ENCODE measurements at places on chromosomes 2 and 18.

- DNase-seq: no peak
Measured at GRCh38 chr2:128362889-128363228, 44.2 kb upstream of the HS6ST1 start.

- no peak for DNase-seq
Measured at GRCh38 chr18:62450546-62451410, 72.0 kb upstream of the ZCCHC2 start.

DNA sequence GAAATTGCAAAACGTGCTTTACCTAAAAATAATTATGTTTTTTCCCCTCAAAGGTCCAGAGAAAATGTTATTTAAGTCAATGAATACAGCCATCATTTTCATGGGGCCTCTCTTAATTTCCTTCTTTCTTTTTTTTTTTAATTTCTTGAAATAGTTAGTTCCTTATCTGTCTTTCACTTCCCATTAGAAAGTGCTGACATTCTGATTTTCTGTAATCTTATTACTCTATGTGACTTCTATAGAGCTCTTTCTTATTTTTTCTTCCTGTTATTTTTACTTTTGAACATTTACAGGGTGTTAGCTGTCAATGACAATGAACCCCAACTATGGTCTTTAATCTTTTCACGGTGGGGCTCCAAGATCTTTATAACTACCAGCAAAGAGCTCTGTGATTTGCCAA, 30.0 kb downstream of the CTLA4 start:
- DNase-seq: no peak

GRCh38 chr2:183035954-183036669, 2.1 kb downstream of the NCKAP1 start:
- no peak for DNase-seq

DNA sequence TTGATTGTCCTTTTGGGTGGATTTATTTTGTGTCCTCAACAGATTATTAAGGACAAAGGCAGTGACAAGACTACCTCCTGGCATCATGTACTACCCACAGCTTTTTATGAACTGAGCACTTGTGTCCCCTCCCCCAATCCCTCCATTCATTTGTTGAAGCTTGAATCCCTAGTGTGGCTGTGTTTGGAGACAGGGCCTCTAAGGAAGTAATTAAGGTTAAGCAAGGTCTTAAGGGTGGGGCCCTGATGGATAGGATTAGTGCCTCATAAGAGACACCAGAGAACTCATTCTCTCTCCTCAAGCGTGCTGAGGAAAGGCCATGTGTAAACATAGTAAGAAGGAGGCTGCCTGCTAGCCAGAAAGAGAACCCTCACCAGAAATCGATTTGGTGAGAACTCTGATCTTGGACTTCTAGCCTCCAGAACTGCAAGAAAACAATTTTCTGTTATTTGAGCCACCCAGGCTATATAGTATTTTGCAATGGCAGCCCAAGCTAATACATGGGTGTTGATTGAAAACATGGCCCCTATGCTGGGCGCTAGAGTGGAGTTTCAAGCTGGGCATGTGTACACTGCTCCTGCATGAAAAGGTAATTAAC, 3.4 kb upstream of the MAP4K4 start:
- DNase-seq: no peak

DNA sequence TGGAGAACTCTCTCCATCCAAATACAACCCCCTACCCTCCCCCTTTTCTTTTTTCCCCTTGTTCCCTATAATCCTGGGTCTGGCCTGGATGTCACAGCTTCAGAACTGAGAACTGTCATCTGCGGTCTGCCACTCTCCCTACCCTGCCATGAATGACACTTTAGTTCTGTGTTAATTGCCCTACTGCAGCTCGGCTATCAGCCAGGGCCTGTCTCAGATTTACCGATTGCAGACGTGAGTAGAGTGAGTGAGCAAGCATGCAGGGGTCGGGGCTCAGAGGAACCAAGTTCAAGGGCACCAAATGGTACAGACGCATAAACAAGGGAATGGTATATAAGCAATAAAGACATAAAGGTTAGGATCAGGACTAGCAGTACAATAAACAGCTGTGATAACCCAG, 967.8 kb downstream of the BCL11A start:
- DNase-seq: no peak

- no peak for DNase-seq
Measured at GRCh38 chr2:165240916-165241315, 1.7 kb downstream of the SCN2A start.

DNA sequence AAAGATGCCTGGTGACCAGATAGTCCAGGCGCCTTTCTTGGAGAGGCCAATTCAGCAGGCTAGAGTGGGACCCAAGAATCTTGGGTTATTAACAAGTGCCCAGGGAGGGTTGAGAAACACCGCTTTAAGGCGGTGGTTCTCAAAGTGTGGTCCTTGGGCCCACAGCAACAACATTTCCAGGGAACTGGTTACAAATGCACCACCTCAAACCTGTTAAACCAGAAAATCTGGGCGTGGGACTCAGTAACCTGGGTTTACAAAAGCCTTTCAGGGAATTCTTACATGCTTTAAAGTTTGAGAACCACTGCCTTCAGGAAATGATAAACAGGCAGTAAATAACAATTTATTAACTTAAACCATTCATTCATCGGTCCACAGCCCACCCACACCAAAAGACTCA, 92.5 kb downstream of the SP3 start:
- no peak for DNase-seq

DNA sequence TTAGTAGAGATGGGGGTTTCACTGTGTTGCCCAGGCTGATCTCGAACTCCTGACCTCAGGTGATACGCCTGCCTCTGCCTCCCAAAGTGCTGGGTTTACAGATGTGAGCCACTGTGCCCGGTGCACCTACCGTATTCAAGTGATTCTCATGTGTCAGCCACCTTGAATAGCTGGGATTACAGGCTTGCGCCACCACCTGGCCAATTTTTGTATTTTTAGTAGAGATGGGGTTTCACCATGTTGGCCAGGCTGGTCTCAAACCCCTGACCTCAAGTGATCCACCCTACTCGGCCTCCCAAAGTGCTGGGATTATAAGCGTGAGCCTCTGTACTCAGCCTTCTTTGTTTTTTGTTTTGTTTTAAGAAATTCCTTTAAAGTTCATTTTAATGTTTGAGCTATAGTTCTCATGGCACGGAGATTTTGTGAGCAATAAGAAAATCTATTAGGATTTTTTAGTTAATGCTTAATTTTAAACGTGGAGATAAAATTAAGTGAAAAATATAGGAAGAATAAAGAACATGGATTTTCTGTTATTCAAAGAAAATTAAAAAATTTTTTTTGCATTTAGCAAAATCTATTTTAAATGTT, 242.6 kb downstream of the PHLPP1 start:
- peak; percentile 52 for DNase-seq

GRCh38 chr2:231181860-231182512, 16.4 kb upstream of the ARMC9 start:
- DNase-seq: no peak

GRCh38 chr2:163626639-163627109, 109.1 kb downstream of the FIGN start:
- DNase-seq: no peak

DNA sequence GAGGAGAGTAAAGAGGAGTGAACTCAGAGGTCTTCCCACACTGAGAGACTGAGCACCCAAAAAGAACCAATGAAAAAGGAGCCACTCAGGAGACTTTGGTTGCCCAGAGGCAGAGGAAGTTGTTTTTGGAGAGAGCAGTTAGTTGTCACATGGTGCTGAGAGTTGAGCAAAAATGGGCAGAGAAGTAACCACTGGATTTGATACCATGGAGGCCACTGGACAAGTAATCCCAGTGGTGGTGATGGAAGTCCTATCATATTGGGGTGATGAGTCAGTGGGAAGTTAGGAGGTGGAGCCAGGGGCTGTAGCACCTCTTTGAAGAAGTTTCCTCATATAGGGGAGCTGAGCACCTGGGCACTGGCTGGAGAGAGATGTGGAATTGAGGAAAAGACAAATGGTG, 235.8 kb downstream of the TPGS2 start:
- no peak for DNase-seq

DNA sequence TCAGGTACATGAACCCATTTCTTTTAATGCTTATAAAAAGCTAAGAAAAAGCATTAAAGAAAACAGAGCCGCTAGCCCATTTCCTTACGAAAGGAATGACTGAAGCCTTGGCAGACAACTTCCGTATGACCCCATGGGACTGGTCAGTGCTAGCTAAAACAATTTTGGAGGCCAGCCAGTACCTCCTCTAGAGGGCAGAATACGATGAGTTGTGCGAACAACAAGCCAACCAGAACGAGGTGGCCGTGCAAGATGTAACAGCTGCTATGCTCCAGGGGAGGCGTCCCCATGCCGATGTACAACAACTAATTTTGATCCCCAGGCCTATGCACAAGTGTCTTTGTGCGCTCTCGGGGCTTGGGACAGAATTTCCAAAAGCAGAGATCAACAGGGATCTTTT, 16.7 kb downstream of the MAP3K2 start:
- no peak for DNase-seq

GRCh38 chr18:23237524-23238151, 102.4 kb downstream of the CABLES1 start:
- peak; percentile 72 for DNase-seq

DNA sequence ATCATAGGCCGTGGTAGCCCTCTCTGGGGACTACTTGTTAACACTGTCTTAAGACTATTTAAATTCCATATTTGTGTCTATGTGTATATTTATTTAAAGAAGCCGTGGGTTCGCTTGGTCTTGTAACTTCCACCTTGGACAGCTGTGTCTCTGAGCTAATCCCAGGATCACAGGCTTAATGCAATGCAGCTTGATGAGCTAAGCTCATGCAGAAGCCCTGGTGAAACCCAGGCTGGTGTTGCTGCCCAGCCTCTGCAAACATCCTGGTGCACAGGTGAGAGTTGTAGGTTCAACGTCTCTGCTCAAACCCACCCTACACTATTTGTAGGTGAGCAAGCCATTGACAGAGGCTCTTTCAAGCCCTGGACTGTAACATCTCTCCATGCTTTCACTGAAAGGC, 211.8 kb downstream of the FAM210A start:
- DNase-seq: no peak

DNA sequence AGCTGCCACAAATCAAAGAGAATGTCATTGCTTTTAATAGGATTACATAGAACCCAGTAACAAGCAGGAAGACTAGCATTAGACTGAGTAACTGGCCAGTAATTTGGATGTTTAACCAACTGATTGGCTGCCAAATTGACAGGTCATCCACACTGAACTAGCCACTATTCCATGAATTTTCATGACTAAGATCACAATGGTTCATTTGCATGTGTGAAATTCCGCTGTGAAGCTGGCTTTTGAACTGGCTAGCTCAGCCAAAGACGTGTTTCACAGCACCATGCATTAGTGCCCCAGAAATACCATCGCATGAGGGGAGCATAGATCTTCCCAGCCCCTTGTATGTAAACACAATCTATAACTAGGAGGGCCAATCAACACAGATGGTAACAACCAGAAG, 649.8 kb downstream of the ARHGAP15 start:
- no peak for DNase-seq

- no peak for DNase-seq
Measured at GRCh38 chr2:166491461-166491860, 2.6 kb downstream of the SCN7A start.

GRCh38 chr18:3610813-3611212, 160.8 kb downstream of the TGIF1 start:
- DNase-seq: no peak

DNA sequence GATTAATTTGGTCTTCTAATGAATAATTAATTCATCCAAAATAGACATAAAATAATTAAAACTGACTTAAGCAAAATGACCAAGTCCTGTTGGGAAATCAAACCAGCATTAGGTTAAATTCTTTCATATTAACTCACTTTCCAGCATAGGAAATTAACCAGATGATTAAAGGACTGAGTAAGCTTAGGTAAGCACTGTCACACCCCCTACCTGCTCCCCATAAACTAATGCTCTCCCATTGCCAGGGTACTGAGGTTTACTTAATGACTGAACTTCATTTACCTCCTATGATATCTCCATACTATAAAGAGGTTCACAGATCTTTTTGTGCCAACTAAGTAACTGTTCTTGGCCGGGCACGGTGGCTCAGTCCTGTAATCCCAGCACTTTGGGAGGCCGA, 13.7 kb downstream of the DSC2 start:
- DNase-seq: no peak

DNA sequence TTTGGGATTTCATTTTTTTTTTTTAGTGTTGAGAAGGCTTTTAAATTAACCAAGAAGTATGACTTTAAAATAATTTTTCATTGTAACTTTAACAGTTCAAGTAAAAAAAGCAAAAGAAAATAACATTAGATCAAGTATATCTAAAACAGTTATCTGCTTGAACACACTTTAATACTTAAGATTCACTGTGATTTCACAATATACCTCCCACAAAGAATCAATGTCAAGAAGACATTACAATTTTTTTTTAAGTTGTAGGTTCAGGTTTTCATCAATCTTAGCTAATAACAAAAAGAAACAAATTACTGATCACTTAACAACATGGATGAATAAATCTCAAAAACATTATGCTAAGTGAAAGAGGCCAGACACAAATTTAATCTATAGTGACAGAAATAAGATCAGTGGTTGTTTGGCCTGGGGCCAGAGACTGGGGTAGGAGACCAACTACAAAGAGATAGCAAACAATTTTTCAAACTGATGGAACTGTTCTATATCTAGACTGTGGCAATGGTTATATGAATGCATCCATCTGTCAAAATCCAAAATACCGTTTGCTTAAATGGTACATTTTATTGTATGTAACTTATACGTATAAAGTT, 74.8 kb upstream of the FRZB start:
- DNase-seq: no peak

- no peak for DNase-seq
Measured at GRCh38 chr2:12211326-12212175, 465.1 kb downstream of the LPIN1 start.

GRCh38 chr2:43759195-43759594, 14.6 kb upstream of the DYNC2LI1 start:
- DNase-seq: no peak

DNA sequence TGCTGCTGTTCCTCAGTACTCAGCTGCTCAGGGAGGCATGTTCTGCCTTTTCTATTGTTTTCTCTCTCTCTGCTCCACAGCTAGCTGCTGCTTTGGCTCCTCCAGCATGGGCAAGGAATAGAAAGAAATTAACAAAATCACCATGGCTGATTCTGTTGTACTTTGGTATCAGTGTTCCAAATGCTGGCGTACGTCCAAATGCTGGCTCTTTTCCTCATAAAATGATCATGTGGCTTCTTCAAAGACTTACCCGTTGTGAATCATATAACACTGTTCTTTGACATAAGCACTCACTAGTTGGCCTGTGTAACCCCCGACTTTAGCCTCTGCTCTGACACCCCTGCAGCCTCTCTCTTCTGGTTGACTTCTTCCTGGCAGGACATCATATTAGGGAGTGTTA, 547.6 kb downstream of the CPS1 start:
- no peak for DNase-seq

DNA sequence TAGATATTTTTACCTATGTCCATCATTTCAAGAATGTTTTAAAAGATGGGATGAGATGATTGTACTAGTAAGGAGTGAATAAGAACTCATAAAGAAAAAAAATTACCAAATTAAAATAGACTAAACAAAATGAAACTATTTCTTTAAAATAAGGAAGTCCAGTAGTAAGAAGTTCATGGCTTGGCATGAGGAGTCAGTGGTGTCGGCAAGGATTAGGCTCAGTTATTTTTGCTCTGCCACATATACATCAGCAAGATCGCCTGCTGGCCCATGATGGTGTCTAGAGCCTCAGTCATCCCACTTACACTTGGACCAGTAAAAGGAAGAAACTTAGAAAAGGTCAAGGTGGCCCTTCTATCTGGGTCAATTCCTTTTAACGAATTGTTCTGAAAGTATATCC, 300.9 kb upstream of the SLC8A1 start:
- DNase-seq: no peak

Data from activated T-cell treated with anti-CD3 and anti-CD28 coated beads, Interleukin-2, amount 50 U/mL, for 24 hours (primary cell).